Kidney (tissue), 22 donors: ENCODE measurements at places on chromosomes 2 and 18. TPM values are rescaled to one million over a fixed set of nuclear protein-coding genes. Genes with fewer than 3 reads are reported as not detected.

GRCh38 chr18:35808796-35809195 is 163.7 kb upstream of the RMP24 start:
- DNase-seq: no peak
- no peak overlapping the region for H3K4me3 ChIP-seq
- no peaks in the 10 kb centered on the region for H3K4me1 ChIP-seq
- no peaks in the 10 kb centered on the region for H3K36me3 ChIP-seq
- H3K27ac ChIP-seq: no peak overlapping the region
- no peaks in the 10 kb centered on the region for H3K27me3 ChIP-seq

DNA sequence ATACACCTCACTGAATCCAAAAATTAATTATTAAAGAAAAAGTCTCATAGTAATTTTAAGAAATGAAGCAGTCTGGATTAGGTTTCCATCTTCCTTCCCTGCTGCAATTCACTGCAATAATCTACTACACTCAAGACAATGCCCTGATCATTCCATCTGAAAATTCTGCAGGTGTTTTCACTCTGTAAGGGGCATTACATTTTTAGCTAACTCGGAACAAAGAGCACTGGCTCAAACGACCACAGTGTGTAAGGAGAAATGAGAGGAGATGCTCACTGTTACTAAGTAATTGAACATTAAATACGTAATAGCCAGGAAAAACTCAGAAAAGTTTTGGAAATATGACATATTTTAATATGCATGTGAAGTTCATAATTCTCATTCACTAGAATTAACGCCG is 1.3 kb downstream of the B4GALT6 start:
- H3K4me3 ChIP-seq: no peak overlapping the region
- no peaks in the 10 kb centered on the region for H3K27me3 ChIP-seq
- H3K36me3 ChIP-seq: no peaks in the 10 kb centered on the region

GRCh38 chr2:156157670-156158069 is 174.9 kb downstream of the NR4A2 start:
- DNase-seq: no peak
- H3K27me3 ChIP-seq: no peaks in the 10 kb centered on the region
- no peak overlapping the region for H3K4me3 ChIP-seq
- no peaks in the 10 kb centered on the region for H3K4me1 ChIP-seq
- H3K36me3 ChIP-seq: no peaks in the 10 kb centered on the region

DNA sequence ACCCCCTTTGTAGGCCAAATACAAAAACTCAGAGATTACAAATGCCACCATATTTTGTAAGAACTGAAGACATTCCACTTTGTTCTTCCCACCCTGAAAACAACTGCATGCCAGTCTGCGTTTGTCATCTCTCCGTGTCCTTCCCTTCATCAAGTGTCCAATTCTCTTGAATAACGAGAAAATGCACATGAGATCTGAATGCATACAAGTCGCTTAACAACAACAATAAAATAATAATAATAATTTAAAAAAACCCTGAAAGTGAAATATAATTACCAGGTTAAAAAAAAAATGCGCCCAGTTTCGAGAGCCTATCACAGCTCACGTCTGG is 2.0 kb upstream of the SETBP1 start:
- DNase-seq: no peak
- H3K36me3 ChIP-seq: no peaks in the 10 kb centered on the region
- peaks cover 6% of the 10 kb centered on the region for H3K4me1 ChIP-seq

DNA sequence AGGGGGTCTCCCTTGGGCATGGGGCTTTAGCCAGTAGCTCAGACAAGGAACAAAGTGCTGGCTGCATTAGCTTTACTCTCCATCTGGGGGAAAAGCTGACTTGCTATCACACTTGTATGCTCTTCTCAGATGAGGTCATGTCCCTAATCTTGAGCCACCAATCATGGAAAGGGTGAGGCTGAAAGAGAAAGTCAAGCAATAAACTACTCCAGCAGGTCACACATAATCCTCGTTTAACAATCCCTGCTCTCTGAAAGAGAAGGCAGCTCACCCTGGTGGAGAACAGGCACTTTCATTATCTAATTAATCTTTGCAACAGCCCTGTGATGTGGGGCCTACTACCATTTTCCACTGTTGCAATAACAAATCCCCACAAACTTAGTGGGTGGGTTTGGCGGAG is 129.7 kb upstream of the CAPN13 start:
- no peak overlapping the region for H3K27ac ChIP-seq

GRCh38 chr18:62122330-62122729 is 64.5 kb downstream of the PIGN start:
- H3K36me3 ChIP-seq: no peaks in the 10 kb centered on the region
- no peak overlapping the region for H3K4me3 ChIP-seq
- H3K27ac ChIP-seq: no peak overlapping the region
- H3K27me3 ChIP-seq: no peaks in the 10 kb centered on the region

DNA sequence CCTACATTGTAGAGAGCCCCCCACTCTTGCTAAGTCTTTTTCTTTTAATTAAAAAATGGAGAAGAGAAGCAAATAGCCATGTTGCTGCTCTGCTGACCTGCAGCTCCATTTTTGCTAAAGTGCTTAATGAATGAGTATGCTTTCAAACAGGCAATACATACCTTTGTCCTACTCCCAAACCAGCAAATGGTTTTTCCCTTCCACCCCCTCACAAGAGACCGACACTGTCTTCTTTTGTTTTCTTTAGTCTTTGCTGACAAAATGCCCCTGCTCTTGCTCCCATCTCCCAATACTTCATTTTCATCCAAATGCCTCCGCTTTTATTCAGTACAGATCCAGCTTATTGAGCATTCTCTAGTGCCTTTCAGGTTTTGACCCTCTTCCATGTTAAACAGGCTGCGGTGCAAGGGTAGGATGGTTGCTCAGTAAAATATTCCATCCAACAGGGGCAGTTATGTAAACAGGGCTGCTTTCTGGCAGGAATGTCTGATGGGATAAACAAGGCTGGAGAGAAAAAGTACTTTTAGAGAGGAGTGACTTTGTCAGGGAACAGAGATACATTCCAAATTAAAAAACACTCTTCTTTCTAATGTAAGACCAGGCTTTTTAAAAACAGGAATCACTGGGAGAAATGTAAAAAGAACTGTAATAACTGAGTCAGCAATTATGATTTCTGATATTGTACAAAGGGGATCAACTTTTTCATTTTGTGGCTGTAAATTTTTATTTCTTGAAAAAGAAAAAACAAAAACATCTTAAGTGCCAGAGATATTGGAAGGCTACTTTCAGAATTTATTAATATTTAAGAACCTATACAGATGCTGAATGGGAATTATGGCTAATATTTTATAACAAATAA is 136.8 kb downstream of the MEP1B start:
- no peak for DNase-seq
- H3K36me3 ChIP-seq: no peaks in the 10 kb centered on the region
- no peak overlapping the region for H3K27ac ChIP-seq
- H3K4me1 ChIP-seq: no peaks in the 10 kb centered on the region

GRCh38 chr2:28469304-28469703 is 26.6 kb upstream of the PLB1 start:
- H3K27ac ChIP-seq: no peak overlapping the region
- no peaks in the 10 kb centered on the region for H3K36me3 ChIP-seq
- DNase-seq: no peak
- no peak overlapping the region for H3K4me3 ChIP-seq
- H3K4me1 ChIP-seq: no peaks in the 10 kb centered on the region

DNA sequence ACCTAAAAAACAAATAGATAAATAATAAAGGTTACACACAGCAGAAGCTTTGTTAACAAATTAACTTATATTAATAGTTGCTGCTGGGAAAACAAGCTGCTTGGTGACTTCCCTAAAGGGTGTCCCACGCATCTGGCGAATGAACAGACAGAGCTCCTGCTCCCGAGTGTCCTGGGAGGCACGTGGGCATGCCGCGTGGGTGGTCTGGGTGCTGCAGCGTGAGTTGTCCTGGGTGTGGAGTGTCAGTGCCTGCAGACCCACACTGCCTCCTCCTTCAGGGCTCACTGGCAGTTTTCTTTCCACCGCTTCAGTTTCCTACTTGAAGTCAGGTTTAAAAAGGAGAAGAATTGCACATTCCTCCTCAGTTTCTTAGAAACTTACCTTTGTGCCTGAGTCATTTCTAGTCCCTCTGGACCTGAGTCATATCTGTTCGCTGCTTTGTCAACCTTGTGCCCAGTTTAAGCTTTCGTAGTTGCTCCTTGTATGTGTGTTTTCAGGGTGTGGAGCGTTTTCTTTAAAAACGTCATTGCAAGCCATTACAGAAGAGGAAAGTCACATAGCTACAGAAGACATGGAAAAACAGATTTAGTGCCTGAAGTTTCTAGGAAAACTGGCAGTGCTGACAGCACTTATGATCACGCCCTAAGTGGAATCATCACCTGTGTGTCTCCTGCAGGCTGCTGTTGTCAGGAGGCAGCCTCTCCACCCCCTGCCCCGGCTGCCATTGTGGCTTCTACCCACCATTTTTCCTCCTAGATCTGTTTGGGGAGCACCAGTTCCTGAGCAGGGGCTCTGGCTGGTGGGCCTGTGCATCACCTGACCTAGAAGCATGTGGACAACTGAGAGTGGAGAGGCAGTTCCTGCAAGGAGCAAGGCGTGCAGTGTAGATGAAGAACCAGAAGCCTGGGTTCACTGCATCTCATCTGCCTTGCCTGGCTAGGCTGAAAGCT is 24.5 kb downstream of the IMPA2 start:
- peak; percentile 80 for DNase-seq
- H3K36me3 ChIP-seq: peaks cover 29% of the 10 kb centered on the region
- H3K27ac ChIP-seq: no peak overlapping the region
- H3K27me3 ChIP-seq: no peaks in the 10 kb centered on the region
- no peaks in the 10 kb centered on the region for H3K4me1 ChIP-seq

DNA sequence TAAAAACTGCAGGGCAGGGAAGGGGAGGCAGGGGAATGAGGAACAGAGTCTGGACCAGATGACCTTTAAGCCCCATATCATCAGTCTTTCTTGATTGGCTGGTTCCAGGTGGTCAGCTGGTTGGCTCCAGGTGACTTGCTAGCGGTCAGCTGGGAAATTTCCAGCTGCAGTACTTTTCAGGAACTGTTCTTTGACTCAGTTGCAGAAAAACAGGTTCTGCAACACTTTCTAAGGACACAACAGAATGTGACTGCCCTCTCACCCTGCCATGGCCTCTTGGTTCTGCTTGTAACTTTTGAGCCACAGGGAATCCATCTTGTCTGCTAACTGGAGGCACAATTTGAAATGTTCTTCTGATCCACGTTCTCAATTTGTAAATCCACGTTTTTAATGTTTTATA is 278.3 kb upstream of the LRATD1 start:
- no peaks in the 10 kb centered on the region for H3K27me3 ChIP-seq
- H3K36me3 ChIP-seq: no peaks in the 10 kb centered on the region
- no peak overlapping the region for H3K4me3 ChIP-seq
- no peak overlapping the region for H3K27ac ChIP-seq

DNA sequence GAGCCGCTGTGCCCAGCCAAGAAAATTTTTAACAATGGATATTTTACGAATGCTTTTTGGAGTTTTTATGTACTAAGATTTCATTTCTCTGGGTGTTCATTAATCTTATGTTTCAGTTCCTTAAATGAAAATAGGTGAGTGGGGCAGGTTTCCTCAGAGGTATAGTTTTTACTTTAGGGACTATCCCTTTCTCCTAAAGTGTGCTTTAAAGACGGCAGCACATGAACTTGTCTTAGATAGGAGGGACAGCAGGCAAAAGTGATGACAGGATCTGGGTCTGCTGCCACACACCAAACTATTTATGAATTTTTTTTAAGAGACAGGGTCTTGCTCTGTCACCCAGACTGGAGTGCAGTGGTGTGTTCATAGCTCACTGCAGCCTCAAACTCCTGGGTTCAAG is 8.0 kb upstream of the REL start:
- no peak for DNase-seq
- no peak overlapping the region for H3K27ac ChIP-seq
- H3K27me3 ChIP-seq: no peaks in the 10 kb centered on the region
- no peak overlapping the region for H3K4me3 ChIP-seq
- H3K4me1 ChIP-seq: no peaks in the 10 kb centered on the region
- H3K36me3 ChIP-seq: no peaks in the 10 kb centered on the region

- H3K4me3 ChIP-seq: no peak overlapping the region
- no peak for DNase-seq
- H3K27me3 ChIP-seq: no peaks in the 10 kb centered on the region
- no peak overlapping the region for H3K27ac ChIP-seq
- H3K36me3 ChIP-seq: no peaks in the 10 kb centered on the region
These were observed 716.5 kb upstream of the RAB6C start for GRCh38 chr2:129262934-129263333.

GRCh38 chr2:95052307-95052706 is 26.8 kb downstream of the MAL start:
- peak; percentile 84 for DNase-seq
- H3K4me1 ChIP-seq: peaks cover 21% of the 10 kb centered on the region
- no peak overlapping the region for H3K4me3 ChIP-seq
- no peaks in the 10 kb centered on the region for H3K27me3 ChIP-seq
- H3K27ac ChIP-seq: peak overlapping the region; percentile 71
- no peaks in the 10 kb centered on the region for H3K36me3 ChIP-seq

GRCh38 chr2:28062867-28063266 is 172.3 kb downstream of the BABAM2 start:
- no peak for DNase-seq
- no peak overlapping the region for H3K4me3 ChIP-seq
- H3K36me3 ChIP-seq: no peaks in the 10 kb centered on the region
- H3K4me1 ChIP-seq: no peaks in the 10 kb centered on the region
- no peak overlapping the region for H3K27ac ChIP-seq

DNA sequence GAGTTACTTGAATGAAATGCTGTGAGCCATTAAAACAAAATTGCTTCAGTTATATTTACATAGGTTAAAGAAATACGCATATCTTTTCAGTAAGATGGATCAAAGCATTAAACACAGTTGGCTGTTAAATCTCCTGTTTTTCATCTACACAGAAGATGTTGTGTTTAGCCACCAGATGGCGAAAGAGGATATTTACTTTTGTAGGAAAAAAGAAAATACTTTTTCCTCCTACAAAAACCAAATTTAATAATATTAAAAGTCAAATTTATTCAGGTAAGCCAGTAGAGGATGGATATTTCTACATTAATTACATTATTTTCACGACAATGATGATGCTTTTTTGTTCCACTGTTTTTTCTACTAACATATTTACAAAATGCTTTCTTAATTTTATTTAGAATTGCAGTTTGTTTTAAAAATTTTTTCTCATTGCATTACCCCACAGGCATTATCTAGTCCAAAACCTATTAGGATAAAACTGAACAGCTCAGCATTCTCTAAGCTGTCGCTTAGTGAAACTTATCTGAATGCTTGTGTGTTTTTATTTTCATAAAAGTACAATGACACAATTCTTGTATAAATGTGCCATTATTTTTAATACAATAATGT is 173.7 kb downstream of the ASXL3 start:
- H3K4me1 ChIP-seq: no peaks in the 10 kb centered on the region
- no peak overlapping the region for H3K27ac ChIP-seq
- DNase-seq: no peak
- H3K27me3 ChIP-seq: no peaks in the 10 kb centered on the region

- DNase-seq: no peak
- H3K4me1 ChIP-seq: peaks cover 3% of the 10 kb centered on the region
- H3K27ac ChIP-seq: no peak overlapping the region
- no peak overlapping the region for H3K4me3 ChIP-seq
- H3K36me3 ChIP-seq: no peaks in the 10 kb centered on the region
These were observed 62.5 kb upstream of the SH3RF3 start for GRCh38 chr2:109066501-109066900.

GRCh38 chr2:45132551-45132950 is 123.3 kb upstream of the SIX2 start:
- no peak overlapping the region for H3K4me3 ChIP-seq
- no peaks in the 10 kb centered on the region for H3K4me1 ChIP-seq
- H3K27me3 ChIP-seq: no peaks in the 10 kb centered on the region
- no peak for DNase-seq
- H3K27ac ChIP-seq: no peak overlapping the region
- no peaks in the 10 kb centered on the region for H3K36me3 ChIP-seq

The HRH4 gene
- total RNA-seq: not detected

The PCARE gene
- not detected for total RNA-seq

The NOSTRIN gene
- total RNA-seq: 50.2 TPM

The B3GNT7 gene
- total RNA-seq: 9.3 TPM

The MOGAT1 gene
- not detected for total RNA-seq
